ENCODE measurements at places on chromosomes 6 and 20.

- no peak for DNase-seq
These were observed 57.4 kb upstream of the MRAP2 start for GRCh38 chr6:83976037-83976755.

DNA sequence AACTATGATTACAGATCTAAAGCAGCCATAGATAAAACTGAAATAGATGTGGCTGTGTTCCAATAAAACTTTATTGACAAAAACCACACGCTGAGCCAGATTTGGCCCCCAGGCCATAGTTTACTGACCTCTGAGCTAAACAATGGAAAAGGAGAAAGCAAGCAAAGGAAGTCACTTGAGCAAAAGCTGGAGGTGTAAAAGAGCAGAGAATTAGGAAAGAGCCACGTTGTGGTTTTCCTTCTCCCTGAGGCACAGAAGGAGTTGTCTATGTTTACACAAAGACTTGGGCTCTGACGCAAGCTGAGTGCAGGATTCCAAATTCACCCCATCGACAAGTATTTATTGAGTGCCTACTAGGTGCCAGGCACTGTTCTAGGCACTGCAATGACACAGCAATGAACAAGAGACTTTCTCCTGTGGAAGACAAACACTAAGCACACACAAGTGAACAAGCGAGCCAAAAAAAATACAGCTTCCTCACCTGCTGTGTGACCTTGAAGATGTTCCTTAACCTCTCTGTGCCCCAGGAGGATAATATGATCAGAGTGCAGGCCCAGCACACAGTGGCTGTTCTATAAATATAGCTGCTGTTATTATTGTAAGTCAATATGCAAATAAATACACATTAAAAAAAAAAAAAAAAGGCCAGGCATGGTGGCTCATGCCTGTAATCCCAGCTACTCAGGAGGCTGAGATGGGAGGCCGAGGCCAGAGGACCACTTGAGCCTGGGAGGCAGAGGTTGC is 75.4 kb upstream of the PTPN1 start:
- DNase-seq, result no peak

DNA sequence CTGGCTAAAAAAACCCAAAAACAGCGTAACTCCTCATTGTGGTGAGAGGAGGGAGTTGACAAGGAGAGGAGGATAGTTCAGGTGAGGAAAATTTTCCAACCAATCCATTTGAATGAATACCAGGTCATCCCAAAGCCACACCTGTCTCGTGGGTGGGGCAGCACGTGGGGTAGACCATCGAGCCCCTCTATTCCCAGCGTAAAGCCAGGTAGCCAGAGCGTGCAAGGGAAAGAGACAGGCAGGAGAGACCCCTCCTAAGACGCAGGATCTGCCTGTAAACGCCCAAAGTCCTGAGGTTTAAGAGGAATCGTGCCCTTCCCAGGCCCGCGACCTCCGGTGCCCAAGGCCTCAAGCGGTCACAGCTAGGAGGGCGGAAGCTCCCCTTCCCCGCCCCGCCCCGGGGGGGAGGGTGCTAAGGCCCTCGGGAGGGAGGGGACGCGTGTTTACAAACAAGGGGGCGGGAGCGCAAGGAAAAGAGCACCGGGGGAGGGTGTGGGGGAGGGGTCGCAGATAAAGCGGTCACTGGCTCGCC is 712 bp downstream of the RXRB start:
- no peak for DNase-seq

GRCh38 chr6:11317885-11318771 is 85.7 kb upstream of the NEDD9 start:
- DNase-seq, result no peak

DNA sequence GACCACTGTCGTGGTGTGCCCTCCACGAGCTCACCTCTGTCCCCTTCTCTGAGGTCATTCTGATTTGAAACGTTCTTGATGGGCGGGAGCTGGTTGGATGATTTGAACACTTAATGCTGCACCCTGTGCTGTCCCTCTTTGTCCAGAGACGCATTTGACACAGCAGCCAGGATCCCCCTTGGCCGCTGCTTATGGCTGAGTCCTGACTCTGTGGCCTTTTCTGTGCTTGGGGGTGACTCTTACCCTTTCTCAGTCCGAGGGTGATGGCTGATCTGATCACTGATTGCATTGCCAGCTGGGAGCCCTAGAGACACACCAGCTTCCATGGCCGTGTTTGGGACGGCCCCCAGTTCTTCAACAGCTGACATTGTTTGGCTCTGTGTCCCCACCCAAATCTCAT is 43.5 kb upstream of the FRMD1 start:
- no peak for DNase-seq

GRCh38 chr6:1070085-1070521 is 241.8 kb upstream of the FOXQ1 start:
- no peak for DNase-seq

DNA sequence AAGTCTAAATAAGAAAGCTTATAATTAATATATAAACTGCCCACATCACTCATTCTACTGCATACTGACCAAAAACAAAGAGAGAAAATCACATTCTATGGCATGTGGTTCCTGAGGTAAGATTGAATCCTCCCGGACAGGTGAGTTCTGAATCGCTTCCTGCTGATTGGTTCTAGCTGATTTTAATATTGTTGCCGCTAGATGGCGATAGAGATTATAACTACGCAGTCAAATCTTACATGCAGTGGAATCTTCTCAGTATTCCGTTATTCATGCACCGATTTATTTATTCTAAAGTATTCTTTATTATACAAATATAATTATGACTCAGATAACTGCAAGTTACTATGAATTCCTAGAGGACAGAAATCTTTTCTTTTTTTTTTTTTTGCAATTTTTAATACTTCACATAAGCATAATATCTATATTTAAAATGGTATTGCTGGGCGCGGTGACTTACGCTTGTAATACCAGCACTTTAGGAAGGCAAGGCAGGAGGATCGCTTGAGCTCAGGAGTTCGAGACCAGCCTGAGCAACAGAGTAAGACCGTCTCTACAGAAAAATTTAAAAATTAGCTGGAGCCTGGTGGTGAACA is 24.2 kb upstream of the TMX4 start:
- DNase-seq, result peak; percentile 35

DNA sequence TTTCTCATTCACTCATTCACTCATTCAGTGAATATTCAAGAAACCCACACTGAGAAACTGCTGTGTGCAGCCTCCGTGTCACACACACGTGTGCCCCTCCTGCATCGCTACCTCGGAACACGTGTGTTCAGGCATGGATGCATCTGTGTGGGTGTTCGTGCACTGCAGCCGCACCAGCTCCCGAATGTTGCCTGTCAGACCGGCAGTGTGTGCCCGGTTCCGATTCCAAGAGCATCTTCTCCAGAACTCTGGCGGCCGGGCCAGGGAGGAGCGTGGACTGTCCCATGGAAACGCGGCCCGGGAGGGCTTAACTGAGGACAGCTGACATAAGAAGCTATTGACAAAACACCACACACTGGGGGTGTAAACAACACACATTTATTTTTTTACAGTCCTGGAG is 216.0 kb downstream of the DLL1 start:
- DNase-seq, result no peak

GRCh38 chr6:75418233-75418632 is 75.4 kb downstream of the FILIP1 start:
- DNase-seq, result no peak

DNA sequence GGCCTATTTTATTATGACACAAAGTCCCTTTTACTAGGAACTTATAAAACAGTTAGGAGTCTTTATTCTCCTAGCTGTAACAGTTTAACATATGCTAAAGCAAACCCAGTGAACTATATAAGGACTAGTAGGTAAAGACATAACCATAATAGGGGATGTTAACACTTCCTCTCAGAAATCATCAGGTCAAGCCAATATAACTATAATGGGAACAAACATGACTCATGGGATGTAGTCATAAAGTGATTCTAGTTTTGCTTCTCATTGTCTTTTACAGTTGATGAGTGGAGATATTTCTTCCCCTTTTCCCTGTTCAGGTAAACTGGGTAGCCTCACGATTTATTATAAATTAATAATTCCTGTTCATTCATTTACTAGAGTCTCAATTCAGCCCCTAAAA is 9.7 kb downstream of the PTCHD4 start:
- no peak for DNase-seq

GRCh38 chr20:53829724-53830521 is 236.3 kb upstream of the ZNF217 start:
- no peak for DNase-seq

DNA sequence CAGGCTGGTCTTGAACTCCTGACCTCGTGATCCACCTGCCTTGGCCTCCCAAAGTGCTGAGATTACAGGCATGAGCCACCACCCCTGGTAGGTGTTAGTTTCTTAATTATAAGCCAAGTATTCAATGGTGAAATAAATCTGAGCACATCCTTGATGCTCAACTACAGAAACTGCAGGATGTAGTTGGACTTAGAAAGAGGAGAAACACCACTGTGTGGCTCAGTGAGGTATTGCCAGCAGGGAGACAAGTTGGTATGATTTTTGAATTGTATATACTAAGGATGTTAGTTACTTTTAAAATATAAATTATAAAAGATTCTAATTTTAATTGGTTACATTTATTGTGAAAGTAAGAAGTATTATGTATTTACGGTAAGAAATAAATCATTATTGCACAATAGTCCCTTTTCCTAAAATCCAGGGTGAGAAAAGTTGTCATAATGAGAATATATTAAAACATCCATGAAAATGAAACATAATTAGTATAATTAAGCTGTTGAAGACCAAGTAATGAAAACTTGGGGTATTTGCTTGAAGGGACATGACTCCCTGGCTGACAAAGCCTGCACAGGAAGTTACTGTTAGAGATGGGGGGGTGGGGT is 17.6 kb downstream of the SLC18B1 start:
- DNase-seq, result no peak

DNA sequence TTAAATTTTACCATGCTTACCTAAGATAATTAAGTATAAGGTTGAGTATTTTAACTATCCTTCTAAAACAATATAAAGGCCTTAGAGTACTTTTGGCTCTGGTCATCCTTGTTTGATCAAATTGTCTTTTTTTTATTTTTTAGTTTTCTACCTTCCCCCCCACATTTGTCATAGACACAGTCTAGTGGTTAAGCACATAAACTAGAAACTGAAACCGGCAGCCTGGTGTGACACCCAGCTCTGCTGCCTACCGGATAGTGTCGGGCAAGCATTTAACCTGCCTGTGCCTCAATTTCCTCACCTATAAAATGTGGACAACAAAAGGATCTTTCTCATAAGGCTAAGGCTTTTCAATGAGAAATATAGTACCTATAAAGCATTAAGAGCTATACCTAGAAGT is 21.6 kb upstream of the TULP4 start:
- no peak for DNase-seq

GRCh38 chr6:104349191-104349590 is 510.5 kb downstream of the HACE1 start:
- no peak for DNase-seq

- DNase-seq, result no peak
These were observed 318.9 kb downstream of the HDGFL1 start for GRCh38 chr6:22888163-22888752.

GRCh38 chr6:28914941-28915340 is 8.8 kb downstream of the TRIM27 start:
- DNase-seq, result no peak

DNA sequence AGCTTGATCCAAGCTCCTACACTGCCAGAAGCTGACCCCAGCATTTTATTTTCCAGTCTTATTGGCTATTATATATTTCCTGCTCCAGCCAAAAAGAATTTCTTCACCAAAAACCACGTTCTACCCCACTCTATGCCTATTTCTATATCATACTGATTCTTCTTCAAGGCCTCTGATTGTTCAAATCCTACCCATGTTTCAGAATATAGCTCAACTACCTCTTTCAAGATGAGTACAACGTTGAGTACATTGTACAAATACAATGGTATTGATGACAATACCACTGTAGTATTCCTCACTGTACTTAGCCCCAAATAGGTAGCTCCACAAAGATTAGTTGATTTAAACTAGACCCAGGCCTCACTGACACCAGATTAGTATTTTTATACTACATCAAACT is 31.0 kb downstream of the ASCC3 start:
- no peak for DNase-seq

- no peak for DNase-seq
These were observed 202.3 kb upstream of the RIN2 start for GRCh38 chr20:19555726-19556125.

DNA sequence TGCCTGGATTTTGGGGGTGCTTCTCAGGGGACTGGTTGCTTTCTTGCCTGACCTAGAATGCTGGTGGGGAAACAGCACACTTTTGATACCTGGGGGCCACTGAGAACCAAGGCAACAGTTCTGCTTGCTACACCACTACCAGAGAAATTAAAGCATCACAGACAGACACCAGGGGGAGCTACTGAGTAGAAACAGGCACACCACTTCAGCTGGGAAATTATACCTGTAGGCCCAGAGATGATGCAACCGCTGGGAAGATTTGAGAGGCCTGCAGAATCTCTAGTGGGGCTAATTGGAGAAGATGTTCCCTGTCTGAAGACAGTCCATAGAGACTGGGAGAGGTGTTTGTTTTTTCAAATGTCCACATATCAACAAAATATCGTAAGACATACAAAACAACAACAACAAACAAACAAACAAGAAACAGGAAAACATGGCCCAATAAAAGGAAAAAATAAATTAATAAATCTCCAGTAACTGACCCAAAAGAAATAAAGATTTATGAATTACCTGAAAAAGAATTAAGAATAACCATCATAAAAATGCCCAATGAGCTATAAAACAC is 129.4 kb upstream of the RIN2 start:
- DNase-seq, result peak; percentile 60

GRCh38 chr6:130906736-130907381 is 79.7 kb downstream of the SMLR1 start:
- no peak for DNase-seq

DNA sequence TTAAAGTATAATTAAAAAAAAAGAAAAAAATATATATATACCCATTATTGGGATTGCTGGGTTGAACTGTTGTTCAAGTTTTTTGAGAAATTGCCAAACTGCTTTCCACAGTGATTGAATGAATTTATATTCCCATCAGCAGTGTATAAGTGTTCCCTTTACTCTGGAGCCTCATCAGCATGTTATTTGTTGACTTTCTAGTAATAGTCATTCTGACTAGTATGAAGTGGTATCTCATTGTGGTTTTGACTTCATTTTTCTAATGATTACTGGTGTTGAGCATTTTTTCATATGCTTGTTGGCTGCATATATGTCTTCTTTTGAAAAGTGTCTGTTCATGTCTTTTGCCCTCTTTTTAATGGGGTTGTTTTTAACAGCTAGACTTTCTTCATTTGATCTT is 1260.8 kb upstream of the GJE1 start:
- DNase-seq, result no peak

All from nephron progenitor cell (in vitro differentiated cells).